Naive B cell (primary cell): ENCODE measurements at places on chromosomes 5 and 9. TPM values are rescaled to one million over a fixed set of nuclear protein-coding genes. Genes with fewer than 3 reads are reported as not detected.

- no peak for DNase-seq
Observed at GRCh38 chr5:95866435-95867040, 44.0 kb upstream of the GLRX start.

DNA sequence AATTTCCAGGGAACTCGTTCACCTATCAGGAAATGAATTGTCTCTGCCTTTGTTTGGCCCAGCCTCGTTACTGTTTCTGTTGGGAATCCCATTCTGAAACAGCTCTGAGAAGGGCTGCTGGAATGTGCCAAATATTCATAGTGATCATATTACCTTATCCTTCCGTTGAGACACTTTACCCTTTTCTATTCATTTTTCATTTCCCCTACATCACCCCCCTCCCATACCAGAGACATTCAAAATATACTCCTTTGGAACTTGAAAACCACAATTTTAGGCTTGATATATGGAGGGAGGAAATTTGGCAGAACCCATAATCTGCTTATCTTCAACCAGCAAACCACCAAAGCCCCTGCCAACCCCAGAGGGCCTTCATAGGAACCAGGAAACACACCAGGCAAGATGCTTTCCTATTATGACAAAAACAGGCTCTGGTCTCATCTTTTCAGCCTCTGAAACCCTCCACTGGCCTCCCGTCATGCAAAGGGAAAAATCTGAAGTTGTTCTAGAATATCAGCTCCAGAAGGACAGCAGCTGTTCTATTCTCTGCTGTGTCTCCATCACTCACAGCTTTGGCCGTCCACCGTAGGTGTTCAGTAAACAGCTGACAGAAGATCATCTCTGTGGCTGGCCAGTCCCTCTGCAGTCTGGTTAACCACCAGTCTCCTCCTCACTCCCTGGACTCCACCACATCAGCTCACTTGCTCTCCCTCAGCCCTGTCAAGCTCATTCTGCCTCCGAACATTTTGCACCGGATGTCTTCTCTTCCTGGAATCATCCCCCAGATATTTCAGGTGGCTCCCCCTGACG, 217.2 kb upstream of the WWC1 start:
- DNase-seq, result no peak

DNA sequence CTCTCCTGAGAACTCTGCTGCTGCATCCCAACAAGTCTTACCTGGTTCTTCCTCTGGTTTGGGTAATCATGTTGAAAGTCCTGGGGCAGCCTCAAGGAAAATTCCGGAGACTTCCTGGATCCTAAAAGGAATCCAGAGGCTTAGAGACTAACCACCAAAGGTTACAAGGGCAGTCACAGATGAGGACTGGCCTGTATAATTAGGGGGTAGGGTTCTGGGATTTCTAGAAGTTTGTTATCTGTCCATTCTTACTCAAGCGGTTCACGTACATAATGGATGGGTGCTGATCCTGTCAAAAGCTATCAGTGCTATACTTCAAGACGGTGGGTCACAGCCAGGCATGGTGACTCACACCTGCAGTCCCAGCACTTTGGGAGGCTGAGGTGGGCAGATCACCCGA, 51.4 kb upstream of the EPB41L4B start:
- DNase-seq, result no peak

- no peak for DNase-seq
Observed at GRCh38 chr5:126395198-126395597, 28.0 kb upstream of the GRAMD2B start.

- DNase-seq, result no peak
Observed at GRCh38 chr9:121773286-121773953, 122.0 kb downstream of the DAB2IP start.

DNA sequence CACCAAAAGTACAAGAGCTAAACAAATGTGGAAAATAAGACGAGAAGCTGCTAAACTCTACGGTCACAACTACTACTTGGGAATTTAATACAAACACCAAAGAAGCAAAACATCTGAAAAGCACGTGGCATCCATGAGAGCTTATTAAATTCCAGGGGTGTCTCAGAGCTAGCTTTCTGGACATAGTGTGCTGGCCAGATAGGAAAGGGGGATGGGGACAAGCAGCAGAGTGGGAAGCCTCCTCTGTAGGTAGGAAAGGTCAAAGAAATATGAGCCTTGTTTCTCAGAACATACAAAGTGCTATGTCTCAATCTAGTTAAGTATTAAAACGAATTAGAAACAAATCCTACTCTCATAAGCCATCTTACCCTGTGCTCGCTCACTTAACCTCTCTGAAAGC, 51.3 kb upstream of the GOLPH3 start:
- no peak for DNase-seq

GRCh38 chr5:132232465-132232864, 4.8 kb upstream of the P4HA2 start:
- no peak for DNase-seq

DNA sequence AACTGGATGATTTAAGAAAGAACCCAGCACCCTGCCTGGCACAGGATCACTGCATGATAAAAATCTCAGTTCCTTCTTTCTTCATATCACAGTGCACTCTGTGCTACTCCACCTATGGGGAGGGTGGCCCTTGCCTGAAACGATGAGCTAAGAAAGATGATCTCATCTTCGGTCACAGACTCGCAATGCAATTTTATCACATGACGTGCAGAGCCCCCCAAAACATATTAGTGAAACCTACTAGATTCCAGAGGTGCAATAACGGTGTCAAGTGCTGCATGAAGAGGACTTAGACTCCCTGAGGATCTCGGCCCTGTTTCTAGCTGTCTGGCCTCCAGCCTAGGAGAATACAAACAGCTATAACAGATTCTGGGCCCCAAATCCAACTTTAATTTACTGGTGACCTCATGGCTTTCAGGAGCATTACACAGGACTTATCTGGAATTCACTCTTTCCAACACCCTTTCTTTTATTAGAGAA, 104.0 kb downstream of the EBF1 start:
- DNase-seq, result peak; percentile 24

DNA sequence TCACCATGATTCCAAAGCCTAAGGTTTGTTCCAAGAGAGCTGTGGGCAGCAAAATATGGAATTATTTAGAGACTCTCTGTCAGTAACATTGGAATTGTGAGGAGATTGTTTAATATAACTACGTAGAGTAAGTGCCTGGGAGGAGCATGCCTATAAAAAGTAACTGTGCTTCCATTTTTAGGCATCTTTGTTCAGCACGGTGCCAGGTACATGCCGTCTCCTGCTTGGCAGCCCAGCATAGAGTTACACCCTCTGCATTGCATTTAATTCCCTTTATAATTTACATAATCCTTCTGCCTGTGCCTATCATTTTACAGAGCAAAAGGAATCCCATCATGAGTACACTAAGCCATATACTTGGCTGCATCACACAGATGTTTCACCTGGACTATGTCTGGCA, 32.1 kb upstream of the ALDH1A1 start:
- no peak for DNase-seq

GRCh38 chr5:151002250-151002649, 18.1 kb upstream of the GPX3 start:
- no peak for DNase-seq

DNA sequence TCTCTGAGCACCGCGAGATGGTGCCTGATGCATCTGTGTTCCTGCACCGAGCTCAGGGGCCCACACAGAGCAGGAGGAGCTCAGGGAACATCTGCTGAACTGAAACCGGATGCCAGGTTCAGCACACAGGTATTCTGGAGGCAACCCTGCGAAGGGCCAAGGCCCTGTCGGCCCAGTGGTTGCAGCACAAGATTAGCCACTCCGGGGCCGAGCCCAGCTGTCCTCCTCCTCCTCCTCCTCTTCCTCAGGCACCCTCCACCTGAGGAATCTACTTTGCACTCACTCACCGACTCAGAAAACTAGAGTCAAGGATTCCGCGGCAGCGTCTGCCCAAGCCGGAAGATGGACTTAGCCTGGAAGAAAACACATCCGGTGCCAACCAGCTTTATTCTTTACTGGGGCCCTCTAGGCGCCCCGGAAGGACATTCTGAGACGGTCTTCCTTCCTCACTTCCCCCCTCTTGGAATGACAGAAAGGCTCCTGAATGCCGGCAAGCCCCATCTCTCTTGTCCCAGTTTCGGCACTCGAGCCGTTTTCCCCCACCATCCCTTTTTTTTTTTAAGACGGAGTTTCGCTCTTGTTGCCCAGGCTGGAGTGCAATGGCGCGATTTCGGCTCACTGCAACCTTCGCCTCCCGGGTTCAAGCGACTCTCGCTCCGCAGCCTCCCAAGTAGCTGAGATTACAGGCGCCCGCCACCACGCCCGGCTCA, at the start of gene ZBTB6:
TSS of gene ZBTB6 (minus strand) at position 360 of the 710 bp plus-strand sequence. CDS start 1,251 bp downstream, outside the sequence.
- DNase-seq, result peak; percentile 76

GRCh38 chr9:4569101-4569500, 78.8 kb downstream of the SLC1A1 start:
- DNase-seq, result no peak

GRCh38 chr5:36696059-36696673, 89.8 kb downstream of the SLC1A3 start:
- DNase-seq, result no peak

DNA sequence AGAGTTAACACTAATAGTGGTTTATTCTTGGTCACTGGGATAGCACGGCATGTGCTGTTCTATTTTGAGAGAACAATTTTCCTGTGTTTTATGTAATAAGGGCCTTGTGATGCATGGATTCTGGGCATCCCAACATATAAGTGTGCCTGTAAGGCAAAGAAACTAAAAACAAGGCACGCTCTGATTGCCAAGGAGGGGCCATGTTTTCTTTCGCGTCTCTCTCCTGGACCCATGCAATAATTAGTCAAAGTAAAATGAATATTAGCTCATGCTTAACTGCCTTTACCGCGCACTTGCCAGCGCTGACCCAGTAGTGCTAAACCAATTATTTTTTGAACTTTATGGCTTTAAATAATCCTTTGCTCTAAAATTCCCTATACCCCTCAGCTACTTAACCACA, 140.9 kb downstream of the PSAT1 start:
- no peak for DNase-seq

DNA sequence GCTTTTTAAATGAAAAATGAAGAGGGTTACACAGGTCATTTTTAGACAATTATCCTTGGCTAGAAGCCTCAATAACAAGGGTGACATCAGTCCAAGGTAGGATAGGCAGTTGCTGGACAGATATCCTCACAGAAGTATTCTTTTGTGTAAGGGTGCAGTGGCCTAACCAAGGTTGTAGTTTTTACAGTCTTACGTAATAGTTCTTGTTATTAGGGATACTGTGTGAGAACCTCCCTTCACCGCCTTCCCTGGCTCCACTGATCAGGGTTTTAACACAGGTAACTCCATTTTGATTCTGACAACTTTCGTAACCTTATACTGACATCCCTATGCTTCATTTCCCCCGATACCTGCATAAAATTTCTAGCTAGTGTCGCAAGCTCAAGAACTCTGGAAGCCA, 8.7 kb upstream of the CAPSL start:
- no peak for DNase-seq

- no peak for DNase-seq
Observed at GRCh38 chr5:39055027-39055767, 19.0 kb downstream of the RICTOR start.

- DNase-seq, result no peak
Observed at GRCh38 chr9:72129271-72130156, 19.7 kb upstream of the GDA start.

DNA sequence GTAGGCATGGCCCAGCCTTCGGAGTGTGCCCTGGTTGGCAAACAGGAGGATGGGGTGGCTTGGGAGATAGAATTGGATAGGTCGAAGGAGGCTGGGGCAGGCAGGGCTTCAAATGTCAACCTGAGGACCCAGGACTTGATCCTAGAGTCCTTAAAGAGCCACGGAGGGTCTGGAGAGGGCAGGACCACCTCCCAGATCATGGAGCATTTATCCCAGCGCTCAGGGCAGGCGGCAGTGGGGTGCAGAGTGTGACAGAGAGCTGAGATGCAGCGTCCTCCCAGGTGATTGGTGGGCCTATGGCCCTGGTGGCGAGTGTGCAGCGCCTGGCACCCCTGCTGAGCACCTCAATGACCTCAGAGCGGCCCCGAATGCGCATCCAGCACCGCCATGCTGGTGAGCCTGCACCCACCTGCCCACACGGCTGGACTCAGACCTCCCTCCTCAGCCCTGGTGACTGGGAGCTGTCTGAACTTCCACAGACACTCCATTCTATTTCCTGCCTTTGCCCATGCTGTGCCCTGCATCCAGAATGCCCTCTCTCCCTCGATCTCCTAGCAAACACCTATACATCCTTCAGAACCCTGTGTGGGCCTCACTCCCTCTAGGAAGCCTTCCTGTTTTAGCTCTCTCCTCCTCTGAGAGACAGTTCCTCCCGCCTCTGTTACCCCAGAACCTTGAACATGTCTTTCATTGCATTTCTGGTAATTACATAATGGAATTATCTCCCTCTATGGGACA, 6.3 kb downstream of the ADGRD2 start:
- no peak for DNase-seq

DNA sequence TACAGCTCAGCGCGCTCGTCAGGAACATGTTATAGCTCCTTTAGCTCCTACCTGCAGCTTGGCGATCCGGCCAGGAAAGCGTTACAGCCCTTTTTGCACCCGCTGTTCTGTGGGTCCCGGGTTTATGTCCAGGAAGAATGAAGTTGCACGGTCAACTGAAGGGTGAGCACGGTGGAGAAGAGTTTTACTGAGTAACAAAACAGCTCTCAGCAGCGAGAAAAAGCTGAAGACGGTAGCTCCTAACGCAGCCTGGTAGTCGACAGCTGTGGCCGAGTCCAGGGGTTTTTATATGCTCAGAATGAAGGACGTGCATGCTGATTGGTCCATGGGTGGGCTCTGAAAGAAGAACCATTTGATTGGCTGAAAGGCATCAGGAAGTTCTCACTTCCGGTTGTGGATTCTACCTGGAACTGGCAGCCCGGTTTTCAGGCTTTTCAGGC, 1830.1 kb upstream of the NUDT12 start:
- no peak for DNase-seq

DNA sequence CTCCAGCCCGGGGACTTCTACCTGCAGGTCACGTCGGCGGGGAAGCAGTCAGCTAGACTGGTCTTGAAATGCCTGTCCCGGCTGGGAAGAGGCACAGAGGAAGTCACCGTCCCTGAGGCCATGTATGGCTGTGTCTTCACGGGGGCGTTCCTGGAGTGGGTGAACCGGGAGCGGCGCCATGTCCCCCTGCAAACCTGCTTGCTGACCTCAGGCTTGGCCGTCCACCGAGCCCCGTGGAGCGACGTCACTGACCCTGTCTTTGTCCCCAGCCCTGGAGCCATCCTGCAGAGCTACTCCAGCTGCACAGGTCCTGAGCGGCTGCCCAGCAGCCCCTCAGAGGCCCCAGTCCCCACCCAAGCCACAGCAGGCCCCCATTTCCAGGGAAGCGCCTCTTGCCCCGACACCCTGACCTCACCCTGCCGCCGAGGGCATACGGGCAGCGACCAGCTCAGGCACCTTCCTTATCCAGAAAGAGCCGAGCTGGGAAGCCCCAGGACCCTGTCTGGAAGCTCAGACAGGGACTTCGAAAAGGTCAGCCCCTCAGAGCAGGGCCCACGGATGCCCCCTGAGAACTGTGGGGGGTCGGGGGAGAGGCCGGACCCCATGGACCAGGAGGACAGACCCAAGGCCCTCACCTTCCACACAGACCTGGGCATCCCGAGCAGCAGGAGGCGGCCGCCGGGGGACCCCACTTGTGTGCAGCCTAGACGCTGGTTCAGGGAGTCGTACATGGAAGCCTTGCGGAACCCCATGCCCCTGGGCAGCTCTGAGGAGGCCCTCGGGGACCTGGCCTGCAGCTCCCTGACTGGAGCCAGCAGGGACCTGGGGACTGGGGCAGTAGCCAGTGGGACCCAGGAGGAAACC, 47.8 kb downstream of the PLEKHG4B start:
- DNase-seq, result no peak

Gene SPATA31D4
- not detected for polyA plus RNA-seq

Gene GMCL2
- not detected for polyA plus RNA-seq

Gene TAS2R1
- not detected for polyA plus RNA-seq

Gene LAMC3
- polyA plus RNA-seq, result not detected

Gene CHSY3
- not detected for polyA plus RNA-seq

Gene LMX1B
- not detected for polyA plus RNA-seq

Gene GFI1B
- polyA plus RNA-seq, result 0.38 TPM

Gene FOXD4
- polyA plus RNA-seq, result not detected
